Stimulated activated CD4-positive, alpha-beta T cell treated with anti-CD3 and anti-CD28 coated beads, TNF-alpha, amount 100 ng/mL, for 1 hour (primary cell): ENCODE measurements at places on chromosomes 2 and 18.

DNA sequence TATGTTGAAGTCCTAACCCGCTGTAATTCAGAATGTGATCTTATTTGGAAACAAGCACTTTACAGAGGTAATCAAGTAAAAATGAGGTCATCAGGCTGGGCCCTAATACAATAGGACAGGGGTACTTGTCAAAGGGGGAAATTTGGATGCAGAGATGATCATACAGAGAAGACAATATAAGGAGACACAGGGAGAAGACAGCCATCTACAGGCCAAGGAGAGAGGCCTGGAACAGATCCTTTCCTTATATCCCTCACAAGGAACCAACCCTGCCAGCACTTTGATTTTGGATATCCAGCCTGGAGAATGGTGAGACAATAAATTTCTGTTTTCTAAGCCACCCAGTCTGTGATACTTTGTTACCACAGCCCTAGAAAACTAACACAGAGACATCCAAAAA, 104.3 kb downstream of the METTL4 start:
- DNase-seq, result no peak

DNA sequence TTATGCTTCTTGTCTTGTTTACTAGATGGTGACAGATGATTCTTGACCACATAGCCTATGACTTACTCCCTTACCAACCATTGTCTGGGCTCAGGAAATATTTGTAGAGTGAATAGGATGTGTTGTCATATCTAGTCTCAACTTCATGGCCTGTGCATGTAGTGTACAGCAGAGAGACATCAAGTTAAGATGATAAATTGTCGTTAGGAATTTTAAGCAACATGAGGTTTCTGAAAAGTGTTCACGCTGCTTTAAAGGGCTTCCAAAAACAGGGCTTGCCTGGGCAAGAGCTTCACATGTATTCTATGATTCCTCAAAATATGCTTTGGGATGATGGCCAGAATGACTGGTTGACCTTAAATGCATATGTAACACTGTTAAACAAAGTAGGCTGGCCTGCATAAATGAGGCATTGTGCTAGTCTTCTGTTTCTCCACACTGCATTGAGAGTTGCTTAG, 424.0 kb downstream of the RND3 start:
- DNase-seq, result no peak

DNA sequence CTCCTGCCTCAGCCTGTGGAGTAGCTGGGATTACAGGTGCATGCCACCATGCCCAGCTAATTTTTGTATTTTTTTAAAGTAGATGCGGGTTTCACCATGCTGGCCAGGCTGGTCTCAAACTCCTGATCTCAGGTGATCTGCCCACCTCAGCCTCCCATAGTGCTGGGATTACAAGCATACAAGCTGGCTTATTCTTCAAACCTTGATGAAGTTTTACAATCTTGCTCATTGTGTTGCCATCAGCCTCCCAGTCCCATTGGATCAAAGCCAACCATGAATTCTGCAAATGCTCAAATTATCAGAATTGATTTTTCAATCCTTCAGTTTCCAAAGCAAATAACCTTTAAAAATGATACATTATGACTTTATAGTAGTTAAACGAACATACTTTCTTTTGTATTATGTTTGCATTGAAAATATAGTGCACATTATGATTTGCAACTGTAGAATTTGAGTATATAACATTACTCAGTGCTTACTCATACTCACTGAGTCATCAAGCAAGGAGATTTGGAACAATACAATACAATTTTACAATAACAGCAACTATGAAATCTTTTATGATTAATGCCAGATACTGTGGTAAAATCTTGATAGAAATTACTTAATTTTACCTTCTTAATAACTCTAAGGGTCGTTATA, 1491.9 kb upstream of the CELF4 start:
- no peak for DNase-seq

DNA sequence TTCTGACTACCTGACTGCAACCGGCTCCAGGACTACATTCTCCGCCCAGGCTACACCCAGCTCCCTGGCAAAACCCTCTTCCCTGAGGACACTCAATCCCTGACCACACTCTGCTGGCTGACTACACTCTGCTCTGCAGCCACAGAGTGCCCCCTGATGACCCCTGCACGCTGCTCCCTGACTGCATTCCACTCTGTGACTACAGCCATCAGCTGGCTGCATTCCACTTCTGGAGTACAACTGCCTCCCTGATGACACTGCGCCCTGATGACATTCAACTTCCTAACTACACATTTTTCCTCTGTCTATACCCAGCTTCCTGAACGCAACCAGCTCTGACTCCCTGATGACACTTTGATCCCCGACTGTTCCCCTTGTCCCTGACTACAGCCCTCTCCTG, 71.3 kb upstream of the NRXN1 start:
- no peak for DNase-seq

GRCh38 chr2:132633635-132634034, 36.4 kb downstream of the LYPD1 start:
- no peak for DNase-seq

- no peak for DNase-seq
Observed at GRCh38 chr2:54092940-54093339, 22.5 kb upstream of the ACYP2 start.

GRCh38 chr18:53790786-53791185, 433.7 kb downstream of the MBD2 start:
- no peak for DNase-seq

DNA sequence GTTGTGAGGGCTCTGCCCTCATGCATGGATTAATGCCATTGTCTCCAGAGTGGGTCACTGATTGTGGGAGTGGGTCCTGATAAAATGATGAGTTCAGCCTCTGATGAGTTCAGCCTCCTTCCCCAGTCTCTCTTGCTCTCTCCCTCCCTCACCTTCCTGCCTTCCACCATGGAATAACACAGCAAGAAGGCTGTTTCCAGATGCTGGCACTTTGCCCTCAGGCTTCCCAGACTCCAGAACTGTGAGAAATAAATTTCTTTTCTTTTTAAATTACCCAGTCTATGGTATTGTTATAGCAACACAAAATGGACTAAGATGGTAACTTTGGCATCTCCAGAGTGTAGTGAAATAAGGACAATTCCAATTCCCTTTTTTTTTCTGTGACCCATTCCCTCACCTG, 47.1 kb upstream of the MAP4K3 start:
- DNase-seq, result no peak

- no peak for DNase-seq
Observed at GRCh38 chr2:133885847-133886246, 317.6 kb upstream of the NCKAP5 start.

- no peak for DNase-seq
Observed at GRCh38 chr18:3889803-3890202, 439.8 kb downstream of the TGIF1 start.

DNA sequence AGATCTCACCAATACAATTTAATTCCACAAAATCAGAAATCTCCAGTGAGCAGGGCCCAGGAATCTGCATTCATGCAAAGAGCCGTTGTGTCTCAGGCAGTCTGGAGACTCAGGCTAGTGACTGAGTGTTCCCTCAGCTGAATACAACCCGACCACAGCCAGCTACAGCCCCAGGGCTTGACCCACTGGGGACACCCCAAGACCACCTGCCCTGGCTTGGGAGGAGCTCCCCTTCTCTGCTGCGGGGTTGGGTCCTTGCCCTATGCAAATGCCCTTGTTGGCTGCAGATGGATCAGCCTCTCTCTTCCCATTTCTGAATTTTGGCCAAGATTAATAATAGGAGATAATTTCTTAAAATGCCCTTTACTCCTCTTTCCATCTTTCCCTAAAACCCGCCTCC, 157.7 kb downstream of the TWIST2 start:
- no peak for DNase-seq

GRCh38 chr2:124482551-124482950, 457.5 kb downstream of the CNTNAP5 start:
- no peak for DNase-seq

- DNase-seq, result no peak
Observed at GRCh38 chr18:31679133-31679742, 5.1 kb downstream of the B4GALT6 start.
